NK-92 treated with Interleukin-12 subunit alpha and Interleukin-12 subunit beta, amount 100 ng/mL, for 24 hours (cell line): ENCODE measurements at places on chromosomes 3 and 15.

- DNase-seq, result no peak
Observed at GRCh38 chr3:72004749-72005292, 219.9 kb upstream of the PROK2 start.

DNA sequence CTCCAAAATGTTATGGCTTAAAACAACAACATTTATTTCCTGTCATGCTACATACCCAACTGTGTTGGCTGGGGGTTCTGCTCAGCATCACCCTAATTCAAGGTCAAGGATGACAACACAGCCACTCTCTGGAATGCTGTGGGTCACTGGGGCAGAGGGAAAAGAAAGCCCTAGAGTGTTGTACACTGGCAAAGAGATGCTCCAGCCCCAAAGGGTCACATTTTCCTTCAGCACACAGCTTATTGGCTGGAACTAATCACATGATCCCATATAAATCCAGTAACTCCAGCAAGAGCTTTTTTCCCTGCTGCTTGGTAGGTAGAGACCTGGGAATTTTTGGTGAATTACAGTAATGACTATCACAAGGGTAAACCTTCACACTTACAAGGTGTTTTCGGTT, 1041.4 kb downstream of the NTRK3 start:
- DNase-seq, result no peak

- no peak for DNase-seq
Observed at GRCh38 chr3:172044833-172045585, 5.6 kb downstream of the FNDC3B start.

DNA sequence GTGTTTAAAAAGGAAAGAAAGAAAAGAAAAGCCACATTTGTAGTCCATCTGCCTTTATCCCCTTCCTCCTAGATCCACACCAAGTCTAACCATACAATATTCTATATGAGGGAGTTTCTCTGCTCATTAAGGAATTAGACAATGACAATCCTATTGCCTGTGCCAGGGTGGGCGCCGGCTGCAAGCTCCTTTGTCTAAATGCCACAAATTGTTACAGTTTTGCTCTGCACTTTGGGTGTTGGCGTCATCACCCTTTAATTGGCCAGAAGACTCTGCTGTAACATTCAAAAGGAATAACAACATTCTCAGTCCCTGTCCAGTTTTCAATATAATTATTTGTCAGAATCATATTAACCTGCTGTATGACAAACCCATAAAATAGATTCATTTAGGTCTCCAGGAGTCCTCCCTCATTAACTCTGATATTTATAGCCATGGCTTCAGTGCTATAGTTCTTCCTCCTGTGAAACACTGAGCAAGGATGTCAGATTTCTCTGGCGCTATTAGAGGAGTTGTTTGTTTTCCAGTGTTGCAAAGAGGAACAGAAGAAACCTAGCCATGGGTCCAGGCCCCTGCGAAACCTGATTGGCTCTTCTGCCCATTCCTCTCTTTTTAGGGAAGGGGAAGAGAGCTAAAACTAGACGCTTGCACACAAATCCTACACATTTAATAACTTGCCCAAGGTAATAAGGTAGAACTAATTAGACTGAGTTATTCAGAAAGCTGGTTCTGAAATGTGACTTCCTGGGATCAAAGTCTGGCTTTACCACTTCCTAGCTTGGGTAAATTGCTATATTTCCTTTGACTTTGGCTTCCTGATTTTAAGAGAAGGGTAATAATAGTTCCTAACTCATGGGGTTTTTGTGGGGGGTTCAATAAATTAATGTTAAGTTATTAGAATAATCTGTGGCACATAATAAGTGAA, 112.4 kb downstream of the CD47 start:
- DNase-seq, result no peak

DNA sequence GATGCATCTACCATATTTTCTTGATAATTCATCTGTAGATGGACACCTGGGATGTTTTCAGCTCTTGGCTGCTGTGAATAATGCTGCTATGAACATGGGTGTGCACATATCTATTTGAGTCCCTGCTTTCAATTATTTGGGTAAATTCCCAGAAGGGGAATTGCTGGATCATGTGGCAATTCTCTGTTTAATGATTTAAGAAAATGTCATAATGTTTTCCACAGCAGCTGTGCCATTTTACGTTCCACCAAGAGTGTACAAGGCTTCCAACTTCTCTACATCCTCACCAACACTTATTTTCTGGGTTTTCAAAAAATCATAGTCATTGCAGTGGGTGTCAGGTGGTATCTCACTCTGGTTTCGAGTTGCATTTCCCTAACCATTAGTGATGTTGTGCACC, 64.4 kb downstream of the NSMCE3 start:
- DNase-seq, result no peak

DNA sequence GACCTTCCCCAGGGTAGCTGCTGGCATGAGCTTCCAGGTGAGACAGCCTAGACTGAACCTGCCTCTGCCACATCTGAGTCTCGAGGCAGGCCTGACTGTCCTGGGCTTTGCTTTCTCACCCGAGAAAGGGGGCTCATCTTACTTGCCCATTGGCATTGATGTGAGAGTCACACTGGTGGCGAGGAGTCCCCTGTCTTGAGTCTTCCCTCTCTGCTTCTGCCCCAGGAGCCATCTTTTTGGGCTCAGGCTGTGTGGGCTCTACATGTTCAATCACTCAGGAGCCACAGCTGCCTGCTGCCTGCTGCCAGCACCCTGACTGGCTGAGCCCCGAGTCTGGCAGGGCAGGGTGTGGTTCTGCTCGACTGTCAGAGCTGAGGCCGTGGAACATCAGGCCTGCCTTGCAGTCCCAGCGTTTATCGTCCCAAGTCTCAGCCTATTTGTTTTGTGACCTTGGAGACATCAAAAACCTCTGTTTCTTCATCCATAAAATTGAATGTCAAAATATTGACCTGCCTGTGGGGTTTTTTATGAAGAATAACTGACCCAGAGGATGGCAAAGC, 132.5 kb downstream of the DNAJB8 start:
- DNase-seq, result no peak

DNA sequence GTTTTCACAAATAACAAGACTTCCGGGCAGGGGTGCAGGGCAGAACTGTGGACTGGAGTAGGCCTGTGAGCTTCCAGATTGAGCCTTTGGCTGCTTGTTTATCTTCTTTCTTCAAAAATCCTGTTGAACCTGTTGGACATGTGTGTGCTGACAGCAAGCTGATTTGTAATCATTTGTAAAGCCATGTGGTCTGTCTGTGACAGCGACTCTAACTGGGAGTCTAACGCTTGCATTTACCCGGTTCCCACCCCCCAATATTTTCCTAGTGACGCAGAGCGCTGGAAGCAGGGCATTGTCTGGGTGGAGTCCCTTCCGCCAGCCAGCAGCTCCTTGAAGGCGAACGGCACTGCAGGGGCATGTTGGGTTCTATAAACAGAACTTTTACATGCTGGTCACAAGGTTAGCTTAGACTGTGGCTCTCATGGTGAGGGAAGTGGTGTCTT, 85.7 kb upstream of the MYZAP start:
- no peak for DNase-seq

DNA sequence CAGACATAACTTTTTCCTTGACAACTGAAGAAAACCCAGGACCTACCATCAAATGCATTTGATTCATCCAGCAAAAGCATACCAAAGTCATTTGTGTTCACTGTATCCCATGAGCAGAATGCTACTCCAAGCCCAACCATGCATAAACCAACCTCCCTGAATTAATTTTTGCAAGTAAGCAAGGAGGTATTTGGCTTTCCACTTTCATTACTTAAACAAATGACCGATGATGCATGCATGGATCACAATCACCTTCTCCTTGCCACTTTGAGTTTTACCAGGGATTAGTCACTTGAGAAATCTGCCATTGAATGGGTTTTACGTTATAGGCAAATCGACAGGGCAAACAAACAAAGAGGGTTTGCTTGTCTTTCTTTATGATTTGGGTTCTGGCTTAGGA, 214.8 kb downstream of the FMN1 start:
- DNase-seq, result no peak

DNA sequence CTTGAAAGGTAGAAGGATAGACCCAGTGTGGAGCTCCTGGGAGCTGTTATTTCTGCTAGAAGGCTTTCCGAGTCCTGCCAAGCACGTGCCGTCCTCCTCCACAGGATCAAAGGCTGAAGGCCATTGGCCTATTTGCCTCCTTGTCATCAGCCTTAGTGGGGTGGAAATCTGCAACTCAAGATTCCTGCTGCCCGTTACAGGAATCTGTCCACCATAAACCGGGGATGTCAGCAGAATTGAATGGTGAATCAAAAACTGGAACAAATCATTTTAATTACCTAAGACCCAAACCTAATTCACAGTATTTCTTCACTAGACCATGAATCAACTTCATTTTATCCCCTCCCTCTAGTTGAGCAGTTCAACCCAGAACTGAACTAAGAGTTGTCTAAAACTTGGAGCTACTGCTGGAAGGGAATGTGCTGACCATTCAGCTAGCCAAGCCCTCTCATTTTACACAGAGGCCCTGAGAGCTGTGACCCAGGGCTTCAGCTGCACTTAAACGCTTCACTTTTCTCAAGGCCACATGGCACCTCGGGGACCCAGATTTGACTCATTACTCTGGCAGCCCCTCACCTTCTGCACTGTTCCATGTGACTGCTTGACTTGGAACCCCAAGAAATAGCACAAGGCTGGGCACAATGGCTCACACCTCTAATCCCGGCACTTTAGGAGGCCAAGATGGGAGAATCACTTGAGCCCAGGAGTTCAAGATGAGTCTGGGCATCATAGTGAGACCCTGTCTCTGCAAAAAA, 36.8 kb upstream of the KIF23 start:
- no peak for DNase-seq

- no peak for DNase-seq
Observed at GRCh38 chr3:169389211-169389924, 274.1 kb downstream of the MECOM start.

DNA sequence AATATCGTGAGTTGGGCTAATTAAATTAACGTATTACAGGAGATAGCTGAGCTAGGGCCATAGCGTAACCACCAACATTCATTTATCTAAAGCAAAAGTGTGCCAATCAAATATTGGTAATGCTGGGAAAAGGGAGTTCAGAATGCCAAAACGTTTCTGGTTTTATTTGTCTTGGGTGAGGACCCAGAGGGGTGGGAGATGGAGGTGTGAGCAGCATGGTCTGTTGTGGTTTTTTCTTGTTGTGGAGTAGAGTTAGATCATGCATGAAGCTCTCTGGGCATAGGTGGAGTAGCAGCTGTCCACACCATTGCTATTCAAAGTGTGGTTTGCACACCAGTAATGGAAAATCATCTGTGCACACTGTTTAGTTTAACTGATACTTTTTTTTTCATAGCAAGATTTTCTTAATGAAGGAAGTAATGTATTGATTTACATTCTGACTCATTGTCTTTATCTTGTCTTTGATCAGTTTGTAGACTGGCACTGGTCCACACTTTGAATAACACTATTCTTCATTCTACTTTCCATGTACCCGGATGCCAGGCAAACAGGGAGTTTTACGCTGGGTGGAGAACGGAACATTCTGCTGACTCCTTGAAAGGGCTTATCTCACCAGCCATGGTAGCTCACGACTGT, 50.8 kb upstream of the CRTC3 start:
- no peak for DNase-seq

DNA sequence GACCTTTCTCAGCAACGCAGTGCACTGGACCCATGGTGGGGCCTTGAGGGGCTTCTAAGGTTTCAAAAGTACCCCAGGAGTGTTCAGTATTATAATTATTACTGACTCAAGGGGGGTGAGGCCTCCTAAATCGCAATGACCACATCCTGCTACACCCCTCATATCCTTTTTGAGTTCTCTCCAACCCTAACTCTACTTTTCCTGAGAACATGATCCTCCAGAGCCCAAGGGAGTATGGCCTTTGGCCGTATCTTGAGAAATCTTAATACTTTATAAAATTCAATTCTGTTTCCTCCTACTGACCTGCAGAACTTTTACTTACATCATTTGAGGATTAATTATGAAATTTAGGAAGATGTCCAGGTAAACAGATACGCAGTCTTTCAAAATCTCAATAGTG, 30.4 kb upstream of the RARRES1 start:
- no peak for DNase-seq

- no peak for DNase-seq
Observed at GRCh38 chr3:50374363-50375257, 15.3 kb upstream of the TMEM115 start.

- DNase-seq, result no peak
Observed at GRCh38 chr15:100764778-100765466, 114.7 kb upstream of the ALDH1A3 start.

GRCh38 chr3:186042521-186043202, 66.2 kb downstream of the ETV5 start:
- DNase-seq, result no peak

DNA sequence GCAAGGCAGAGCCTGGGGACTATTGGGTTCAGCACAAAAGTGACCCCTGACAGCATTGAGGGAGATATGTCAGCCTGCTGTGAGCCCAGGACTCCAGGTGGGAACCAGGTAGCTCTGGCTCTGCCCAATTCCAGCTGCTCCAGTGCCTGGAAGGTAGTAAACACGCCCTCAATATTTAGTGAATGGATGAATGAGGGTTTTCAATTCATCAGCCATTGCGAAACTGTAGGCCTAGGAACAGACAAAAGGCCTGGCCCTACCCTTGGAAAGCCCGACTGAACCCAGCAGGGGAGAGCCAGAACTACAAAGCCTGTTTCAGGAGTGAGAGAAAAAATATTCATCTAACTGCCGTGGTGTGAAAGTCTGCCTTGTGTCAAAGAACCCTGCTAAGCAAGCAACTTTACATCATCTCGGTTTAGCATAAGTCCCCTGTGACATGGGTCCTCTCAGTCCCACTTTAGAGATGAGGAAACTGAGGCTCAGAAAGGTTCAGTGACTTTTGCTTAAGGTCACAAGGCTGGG, 8.1 kb upstream of the CSK start:
- DNase-seq, result no peak

DNA sequence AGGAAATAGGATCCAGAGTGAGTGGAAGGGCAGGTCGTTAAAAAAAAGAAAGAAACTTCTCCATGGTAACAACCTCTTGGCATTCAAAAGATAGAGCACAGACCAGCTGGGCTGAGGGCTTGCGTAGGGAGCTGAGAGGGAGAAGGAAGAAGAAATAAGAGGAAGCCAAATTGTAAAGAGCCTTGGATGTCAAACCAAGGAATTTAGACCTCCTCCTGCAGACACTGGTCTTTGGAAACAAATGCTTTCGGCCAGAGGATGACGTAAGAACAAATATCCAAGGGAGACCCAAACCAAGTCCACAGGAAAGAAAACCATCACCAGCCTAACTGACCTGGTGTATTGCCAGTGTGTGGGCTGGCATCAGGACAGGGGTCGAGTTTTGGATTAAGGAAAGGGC, 155.2 kb downstream of the UACA start:
- no peak for DNase-seq

GRCh38 chr3:170219850-170220249, 2.4 kb upstream of the PRKCI start:
- no peak for DNase-seq

- no peak for DNase-seq
Observed at GRCh38 chr3:179113903-179114302, 34.3 kb upstream of the PIK3CA start.

GRCh38 chr3:95277613-95278012, 1214.8 kb downstream of the NSUN3 start:
- DNase-seq, result no peak

GRCh38 chr3:58666683-58667082, at the start of gene FAM3D:
Gene FAM3D, minus strand, starts transcription at chr3:58666774. Its CDS starts 11,211 bp downstream, at chr3:58655563.
- DNase-seq, result no peak

- no peak for DNase-seq
Observed at GRCh38 chr15:76517910-76518309, 181.3 kb downstream of the ISL2 start.

- no peak for DNase-seq
Observed at GRCh38 chr15:99009741-99010330, 2.2 kb upstream of the PGPEP1L start.

- no peak for DNase-seq
Observed at GRCh38 chr3:194327218-194328052, 23.7 kb downstream of the CPN2 start.

GRCh38 chr15:31352911-31353811, 26.5 kb downstream of the KLF13 start:
- no peak for DNase-seq
